ENCODE measurements at places on chromosomes 11 and 22. TPM values are rescaled to one million over a fixed set of nuclear protein-coding genes. Genes with fewer than 3 reads are reported as not detected.

DNA sequence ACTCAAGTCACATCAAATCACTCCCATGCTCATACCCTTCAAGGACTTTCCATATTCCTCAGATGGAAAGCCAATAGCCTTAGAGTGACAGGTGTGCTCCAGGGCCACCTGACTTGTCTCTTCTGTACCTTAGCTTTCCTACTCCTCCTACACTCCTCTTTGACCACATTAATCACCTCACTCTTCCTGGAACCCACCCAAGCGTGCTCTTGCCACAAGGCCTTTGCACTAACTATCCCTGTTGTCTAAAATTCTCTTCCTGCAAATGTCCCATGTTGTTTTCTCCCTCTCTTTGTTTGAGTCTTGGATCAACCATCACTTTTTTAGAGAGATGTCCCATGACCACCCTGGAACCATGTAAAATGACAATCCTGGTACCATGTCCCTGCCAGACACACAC, 244.1 kb downstream of the AASDHPPT start:
- no peaks in the 10 kb centered on the region for H3K27me3 ChIP-seq
- no peak overlapping the region for H3K27ac ChIP-seq
- H3K4me1 ChIP-seq = no peaks in the 10 kb centered on the region
- H3K4me3 ChIP-seq = no peak overlapping the region
- DNase-seq = no peak

DNA sequence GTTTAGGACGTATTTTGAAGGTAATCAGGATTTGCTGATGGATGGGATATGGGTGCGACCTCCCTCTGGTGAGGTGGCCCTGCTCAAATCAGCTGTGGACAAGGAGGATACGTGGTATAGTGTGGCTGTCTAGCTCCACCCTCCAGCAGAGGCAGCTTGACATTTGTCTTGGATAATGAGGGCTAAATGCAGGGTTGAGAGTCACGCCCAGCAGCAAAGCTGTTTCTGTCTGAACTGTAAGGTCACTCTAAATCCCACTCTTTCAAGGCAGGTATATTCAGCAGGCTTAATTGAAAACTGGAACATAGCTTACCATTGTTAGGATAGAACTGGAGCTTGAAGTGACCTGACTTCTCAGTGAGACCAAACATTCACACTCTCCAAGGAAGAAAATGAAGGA, 98.7 kb downstream of the SWAP70 start:
- peaks cover 3% of the 10 kb centered on the region for H3K4me1 ChIP-seq
- no peak overlapping the region for H3K27ac ChIP-seq
- no peak overlapping the region for H3K4me3 ChIP-seq
- no peaks in the 10 kb centered on the region for H3K36me3 ChIP-seq
- no peak for DNase-seq
- H3K27me3 ChIP-seq = no peaks in the 10 kb centered on the region

DNA sequence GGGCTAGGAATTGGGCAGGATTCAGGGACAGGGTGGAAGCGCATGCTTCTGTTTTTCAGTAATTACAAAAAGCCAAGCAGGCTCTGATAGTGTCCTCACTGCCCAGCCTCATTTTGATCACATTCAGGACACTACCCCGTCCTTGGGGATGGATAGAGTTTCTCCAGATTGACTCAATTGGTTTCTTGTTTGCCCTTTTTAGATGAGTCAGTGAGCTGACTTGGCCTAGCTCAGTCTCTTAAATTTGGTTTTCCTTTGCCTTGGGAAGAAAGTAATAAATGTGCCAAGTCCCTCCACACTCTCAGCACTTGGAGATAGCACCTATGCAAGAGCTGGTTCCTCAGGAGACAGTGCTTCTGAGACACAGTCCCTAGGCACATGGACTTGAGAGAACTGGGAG, 25.5 kb downstream of the DKK3 start:
- H3K36me3 ChIP-seq = no peaks in the 10 kb centered on the region
- H3K4me3 ChIP-seq = no peak overlapping the region
- peaks cover 9% of the 10 kb centered on the region for H3K4me1 ChIP-seq
- H3K27ac ChIP-seq = peak overlapping the region; percentile 7
- no peak for DNase-seq
- no peaks in the 10 kb centered on the region for H3K27me3 ChIP-seq

DNA sequence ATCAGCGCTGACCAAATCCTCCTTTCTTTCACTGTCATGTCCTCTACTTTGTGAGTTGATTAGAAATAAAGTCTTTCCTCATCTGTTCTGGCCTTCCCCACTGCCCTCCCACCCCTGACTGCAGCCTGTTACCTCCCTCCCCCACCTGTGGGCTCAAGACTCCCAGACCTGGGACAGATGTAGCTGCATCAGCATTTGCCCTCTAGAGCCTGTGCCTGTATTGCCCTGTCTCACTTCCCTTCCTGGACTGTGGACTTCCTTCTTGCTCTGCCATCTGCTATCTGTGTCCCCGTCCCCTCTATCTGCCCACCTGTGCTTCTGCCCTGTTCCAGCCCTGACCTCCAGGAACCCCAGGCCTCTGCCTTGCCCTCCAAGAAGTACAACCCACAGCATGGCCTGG, 122.5 kb downstream of the GALNT18 start:
- H3K4me3 ChIP-seq = no peak overlapping the region
- H3K27ac ChIP-seq = no peak overlapping the region
- DNase-seq = no peak
- no peaks in the 10 kb centered on the region for H3K36me3 ChIP-seq
- no peaks in the 10 kb centered on the region for H3K27me3 ChIP-seq
- H3K4me1 ChIP-seq = no peaks in the 10 kb centered on the region

GRCh38 chr11:133955081-133955891, 1.5 kb downstream of the IGSF9B start:
- no peaks in the 10 kb centered on the region for H3K27me3 ChIP-seq
- peaks cover 4% of the 10 kb centered on the region for H3K4me1 ChIP-seq
- DNase-seq = peak; percentile 92

DNA sequence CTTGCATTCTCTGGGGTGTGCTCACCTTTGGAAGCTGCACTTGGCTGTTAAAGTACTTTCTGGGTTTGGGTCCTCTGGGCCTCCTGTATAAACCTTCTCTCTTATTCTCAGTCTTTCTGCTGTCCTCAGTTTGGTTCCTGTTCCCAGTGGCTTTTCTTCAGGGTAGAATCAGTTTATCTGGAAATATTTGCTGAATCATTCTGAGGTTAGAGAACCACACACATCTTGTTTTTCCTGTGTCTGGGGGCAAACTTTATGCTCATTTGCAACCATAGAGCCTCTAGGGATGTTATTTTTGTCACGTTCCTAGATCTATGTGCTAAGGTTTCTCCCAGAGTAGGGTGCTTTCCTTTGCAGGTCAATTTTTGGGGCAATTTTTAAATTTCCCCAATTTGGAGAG, 224.3 kb upstream of the C11orf87 start:
- no peaks in the 10 kb centered on the region for H3K27me3 ChIP-seq
- H3K4me3 ChIP-seq = no peak overlapping the region
- peaks cover 2% of the 10 kb centered on the region for H3K4me1 ChIP-seq
- H3K36me3 ChIP-seq = no peaks in the 10 kb centered on the region
- no peak overlapping the region for H3K27ac ChIP-seq

DNA sequence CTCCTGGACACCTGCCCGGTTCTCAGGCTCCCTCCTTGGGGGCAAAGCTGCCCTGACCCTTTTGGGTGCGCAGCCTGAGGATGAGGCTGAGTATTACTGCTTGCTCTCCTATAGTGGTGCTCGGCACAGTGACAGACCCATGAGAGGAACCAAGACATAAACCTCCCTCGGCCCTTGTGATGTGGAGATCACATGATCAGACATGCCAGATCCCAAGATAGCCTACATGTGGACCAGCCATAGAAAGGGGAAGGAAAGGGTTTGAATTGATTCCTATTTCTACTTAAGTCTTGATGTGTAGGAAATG, 125.3 kb downstream of the VPREB1 start:
- peak; percentile 52 for DNase-seq
- no peak overlapping the region for H3K4me3 ChIP-seq
- H3K27me3 ChIP-seq = no peaks in the 10 kb centered on the region
- no peak overlapping the region for H3K27ac ChIP-seq
- no peaks in the 10 kb centered on the region for H3K4me1 ChIP-seq

GRCh38 chr22:37044634-37045625, 6.6 kb upstream of the KCTD17 start:
- no peak for DNase-seq
- H3K27ac ChIP-seq = no peak overlapping the region
- no peaks in the 10 kb centered on the region for H3K4me1 ChIP-seq

DNA sequence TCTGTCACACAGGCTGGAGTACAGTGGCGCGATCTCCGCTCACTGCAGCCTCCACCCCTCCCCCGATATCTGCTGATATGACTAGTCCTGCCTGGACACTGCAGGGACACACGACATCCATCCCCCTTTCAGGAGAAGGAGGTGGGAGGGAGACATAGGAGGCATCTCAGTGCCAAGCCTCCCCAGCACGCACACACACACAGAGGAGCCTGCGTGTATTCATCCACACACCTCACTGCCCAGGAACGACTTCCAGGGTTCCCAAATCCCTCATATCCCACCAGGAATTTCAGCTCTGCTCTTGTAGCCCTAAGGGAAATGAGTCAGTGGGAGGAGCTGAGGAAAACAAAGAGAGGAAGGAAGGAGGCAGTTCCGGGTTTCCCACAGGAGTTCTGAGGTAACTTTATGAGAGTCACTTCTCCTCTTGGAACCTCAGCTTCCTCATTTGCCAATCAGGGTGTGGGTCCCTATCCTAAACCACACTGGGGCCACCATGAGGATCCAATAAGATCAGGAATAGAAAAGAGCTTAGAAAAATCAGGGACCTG, 37.2 kb upstream of the ACER3 start:
- H3K27me3 ChIP-seq = no peaks in the 10 kb centered on the region
- H3K4me3 ChIP-seq = no peak overlapping the region
- H3K36me3 ChIP-seq = no peaks in the 10 kb centered on the region
- H3K4me1 ChIP-seq = no peaks in the 10 kb centered on the region
- no peak for DNase-seq

- H3K27ac ChIP-seq = no peak overlapping the region
- no peak overlapping the region for H3K4me3 ChIP-seq
- peaks cover 2% of the 10 kb centered on the region for H3K27me3 ChIP-seq
Observed at GRCh38 chr11:116281173-116282160, 491.3 kb downstream of the BUD13 start.

GRCh38 chr22:46661221-46661851, 41.1 kb downstream of the GRAMD4 start:
- no peak for DNase-seq
- no peak overlapping the region for H3K4me3 ChIP-seq
- H3K4me1 ChIP-seq = no peaks in the 10 kb centered on the region
- no peaks in the 10 kb centered on the region for H3K27me3 ChIP-seq
- no peak overlapping the region for H3K27ac ChIP-seq

- DNase-seq = no peak
- H3K4me3 ChIP-seq = no peak overlapping the region
- no peak overlapping the region for H3K27ac ChIP-seq
Observed at GRCh38 chr11:76155500-76156227, 50.6 kb downstream of the WNT11 start.

- no peaks in the 10 kb centered on the region for H3K4me1 ChIP-seq
- H3K27me3 ChIP-seq = no peaks in the 10 kb centered on the region
- no peaks in the 10 kb centered on the region for H3K36me3 ChIP-seq
- H3K4me3 ChIP-seq = no peak overlapping the region
Observed at GRCh38 chr11:9038541-9038940, 34.7 kb upstream of the NRIP3 start.

DNA sequence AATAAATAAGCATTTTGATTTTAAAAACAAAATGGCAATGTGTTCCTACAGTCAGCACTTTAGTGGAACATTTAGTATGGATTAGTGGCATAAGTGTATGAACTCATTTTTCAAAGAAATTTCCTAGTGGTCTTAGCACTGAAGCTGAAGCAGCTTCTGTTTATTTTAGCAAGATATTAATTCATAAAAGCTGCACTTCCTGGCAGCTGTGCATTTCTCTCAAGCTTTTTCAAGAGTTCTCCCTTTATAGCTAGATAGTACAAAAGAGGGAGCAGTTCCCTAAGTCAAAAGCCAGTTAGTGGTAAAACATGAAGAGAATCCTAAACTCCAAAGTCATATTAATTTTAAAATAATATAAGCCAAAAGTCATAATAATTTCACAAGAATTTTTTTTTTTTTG, 1036.0 kb upstream of the CCDC90B start:
- no peaks in the 10 kb centered on the region for H3K27me3 ChIP-seq
- H3K36me3 ChIP-seq = no peaks in the 10 kb centered on the region
- H3K4me3 ChIP-seq = no peak overlapping the region
- no peaks in the 10 kb centered on the region for H3K4me1 ChIP-seq
- no peak overlapping the region for H3K27ac ChIP-seq

GRCh38 chr22:18966748-18967147, 30.7 kb upstream of the PRODH start:
- no peaks in the 10 kb centered on the region for H3K36me3 ChIP-seq
- DNase-seq = peak; percentile 32
- H3K4me3 ChIP-seq = no peak overlapping the region
- H3K4me1 ChIP-seq = no peaks in the 10 kb centered on the region

GRCh38 chr11:112318661-112319060, 58.0 kb upstream of the PLET1 start:
- peak overlapping the region; percentile 65 for H3K27ac ChIP-seq
- no peak for DNase-seq
- H3K36me3 ChIP-seq = no peaks in the 10 kb centered on the region
- no peak overlapping the region for H3K4me3 ChIP-seq
- H3K4me1 ChIP-seq = peaks cover 4% of the 10 kb centered on the region

GRCh38 chr11:1113405-1114201, 38.9 kb downstream of the MUC2 start:
- no peak overlapping the region for H3K4me3 ChIP-seq
- H3K36me3 ChIP-seq = no peaks in the 10 kb centered on the region
- peak; percentile 66 for DNase-seq
- H3K27ac ChIP-seq = no peak overlapping the region
- no peaks in the 10 kb centered on the region for H3K27me3 ChIP-seq
- H3K4me1 ChIP-seq = no peaks in the 10 kb centered on the region

DNA sequence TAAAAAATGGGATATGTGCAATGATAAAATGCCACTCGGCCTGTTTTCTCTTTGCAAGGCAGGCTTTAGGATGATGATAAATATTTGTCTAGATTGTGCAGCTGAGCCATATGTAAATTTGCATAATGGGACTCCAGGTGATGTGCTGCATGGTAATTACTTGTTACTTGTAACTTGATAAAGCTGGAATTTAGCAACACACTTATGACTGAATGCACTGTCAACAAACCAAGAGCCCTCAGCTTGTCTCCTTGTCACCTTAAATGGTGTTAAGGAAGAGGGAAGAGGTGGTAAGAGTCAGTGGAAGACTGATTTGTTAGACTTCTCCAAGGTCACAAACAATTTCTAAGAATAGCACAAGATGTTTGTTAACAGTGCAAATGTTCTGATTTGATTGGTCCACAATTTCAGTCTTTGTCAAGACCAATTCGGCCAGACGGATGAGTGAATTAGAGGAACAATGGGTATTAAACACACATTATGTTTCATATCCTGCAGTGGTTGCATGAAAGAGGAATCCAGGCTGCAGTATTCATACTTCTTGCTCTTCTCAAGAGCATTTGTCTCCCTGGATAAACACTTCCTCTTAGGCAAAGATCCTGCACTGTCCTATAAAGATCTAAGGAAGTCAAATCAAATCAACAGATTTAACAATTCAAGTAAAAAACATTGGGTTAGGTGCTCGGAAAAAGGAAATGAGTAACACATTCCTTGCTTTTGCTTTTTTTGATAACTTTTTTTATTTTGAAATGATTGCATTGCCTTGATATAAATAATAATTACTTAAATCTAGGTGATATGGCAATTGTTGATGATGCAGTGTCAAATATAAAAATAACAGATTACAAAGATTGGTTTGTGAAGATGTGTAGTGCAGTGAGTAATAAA, 448.3 kb upstream of the DDI1 start:
- no peak overlapping the region for H3K4me3 ChIP-seq
- H3K27ac ChIP-seq = no peak overlapping the region
- H3K27me3 ChIP-seq = peaks cover 1% of the 10 kb centered on the region

Gene LSP1
- total RNA-seq = 45.2 TPM

Gene AGBL2
- 0.75 TPM for total RNA-seq

Gene PLAAT2
- not detected for total RNA-seq

Gene PRDM11
- total RNA-seq = 29.6 TPM

Gene CAVIN3
- total RNA-seq = 167 TPM

Gene RNASEH2C
- 57.6 TPM for total RNA-seq

Gene CHRM1
- not detected for total RNA-seq

Gene TENM4
- 4.7 TPM for total RNA-seq

Gene LUZP2
- total RNA-seq = not detected

Gene TRIM21
- 20.7 TPM for total RNA-seq

All from aorta (tissue), 5 donors.